ENCODE measurements at places on chromosomes 6 and 20.

DNA sequence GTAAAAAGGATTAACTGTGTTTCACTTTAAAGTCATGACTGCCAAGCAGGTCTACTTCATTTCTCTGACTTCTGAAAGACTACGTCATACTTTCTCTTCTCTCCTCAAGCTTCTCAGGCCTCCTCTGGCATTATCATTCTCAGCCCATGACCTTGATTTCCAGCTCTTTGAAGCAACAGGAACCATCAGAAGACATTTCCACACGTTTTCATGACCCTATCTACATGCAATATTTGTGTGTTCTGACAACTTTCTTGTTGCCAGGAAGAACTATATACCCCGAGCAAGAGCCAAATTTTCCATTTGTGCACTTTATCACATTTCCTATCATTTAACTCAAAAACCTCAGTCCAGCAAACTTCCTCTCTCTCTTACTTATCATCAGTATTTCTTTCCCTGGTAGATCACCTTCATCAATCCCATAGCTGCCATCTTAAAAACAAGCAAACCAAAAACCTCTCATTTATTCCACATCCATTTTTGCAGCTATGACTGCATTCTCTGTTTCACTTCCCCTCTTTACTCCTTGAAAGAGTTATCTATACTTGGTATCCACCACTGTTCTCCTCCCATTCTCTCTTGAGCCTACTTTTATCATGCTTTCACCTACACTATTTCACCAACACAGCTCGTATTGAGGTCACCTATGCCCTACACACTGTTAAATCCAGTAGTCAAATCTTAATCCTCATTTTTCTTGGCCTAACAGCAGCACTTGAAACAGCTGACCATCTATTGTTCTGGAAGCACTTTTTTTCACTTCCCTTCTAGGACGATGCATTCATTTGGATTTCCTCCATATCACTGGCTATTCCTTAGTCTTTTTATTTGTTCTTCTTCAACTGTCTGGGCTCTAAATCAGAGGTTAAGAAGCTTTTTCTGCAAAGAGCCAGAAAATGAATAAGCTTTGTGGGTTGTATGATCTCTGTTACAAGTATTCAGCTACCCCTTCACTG, 47.1 kb downstream of the STX7 start:
- DNase-seq: no peak

DNA sequence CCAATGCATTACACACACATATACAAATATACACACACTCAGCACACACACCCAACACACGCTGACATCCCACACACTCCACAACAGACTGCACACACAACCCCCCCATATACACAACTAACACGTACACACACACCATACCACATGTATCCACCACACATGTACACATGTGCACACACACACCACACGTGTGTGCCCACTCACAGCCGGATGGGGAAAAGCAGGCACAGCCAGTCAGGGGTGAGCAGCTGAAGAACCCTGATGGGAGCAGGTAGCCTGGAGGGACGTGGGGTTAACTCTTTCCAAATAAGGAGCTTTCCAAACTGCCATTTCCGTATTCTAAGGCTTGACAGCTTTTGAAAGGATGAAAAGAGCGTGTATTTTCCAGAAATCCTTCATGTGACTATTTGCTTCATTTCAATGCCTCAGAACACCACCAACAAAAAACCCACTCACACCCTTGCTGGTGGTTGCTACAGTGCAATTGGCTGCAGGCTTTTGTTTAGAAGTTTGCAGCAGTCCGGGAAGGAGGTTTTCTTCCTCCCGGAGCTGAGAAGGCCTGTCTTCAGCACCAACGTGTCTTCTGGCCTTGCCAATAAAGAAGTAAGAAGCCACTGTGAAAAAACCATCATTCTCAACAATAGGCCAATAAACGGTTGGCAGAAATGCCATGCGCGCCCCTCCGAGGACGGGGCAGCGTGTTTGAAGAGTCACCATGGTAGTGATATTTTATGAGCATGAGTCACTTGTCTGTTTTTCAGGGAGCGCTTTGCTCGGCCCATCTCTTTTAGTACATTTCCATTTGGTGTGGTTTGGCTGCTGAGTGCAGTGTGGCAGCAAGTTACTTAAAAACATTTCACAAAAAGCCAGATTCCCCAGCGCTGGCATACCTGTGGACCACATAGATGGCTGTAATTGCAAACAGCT, 131.3 kb upstream of the GMDS start:
- DNase-seq: peak; percentile 62

GRCh38 chr20:41533537-41534136, 84.5 kb downstream of the CHD6 start:
- no peak for DNase-seq

DNA sequence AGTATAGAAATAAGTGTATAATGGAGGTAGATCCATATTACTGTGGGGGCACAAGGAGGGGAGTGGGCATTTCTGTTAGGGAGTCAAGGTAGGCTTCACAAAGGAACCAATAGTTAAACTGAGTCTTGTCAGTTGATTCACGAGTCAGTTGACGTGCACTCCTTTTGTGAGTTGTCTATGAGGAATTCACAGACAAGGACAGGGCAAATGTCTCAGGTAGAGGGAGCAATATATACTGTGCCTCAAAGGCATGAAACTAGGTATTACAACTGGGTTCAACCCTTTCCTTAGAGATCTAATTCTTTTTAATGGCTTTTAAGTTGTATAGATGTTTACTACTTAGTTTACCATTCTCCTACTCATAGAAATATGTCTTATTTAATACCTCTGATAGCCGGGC, 11.0 kb downstream of the TMEM14C start:
- DNase-seq: no peak

- DNase-seq: no peak
Observed at GRCh38 chr6:106981926-106982325, 7.4 kb upstream of the CD24 start.

GRCh38 chr6:170056278-170056711, 234.6 kb downstream of the DLL1 start:
- DNase-seq: no peak

- no peak for DNase-seq
Observed at GRCh38 chr20:35871259-35871771, 83.0 kb downstream of the SCAND1 start.

DNA sequence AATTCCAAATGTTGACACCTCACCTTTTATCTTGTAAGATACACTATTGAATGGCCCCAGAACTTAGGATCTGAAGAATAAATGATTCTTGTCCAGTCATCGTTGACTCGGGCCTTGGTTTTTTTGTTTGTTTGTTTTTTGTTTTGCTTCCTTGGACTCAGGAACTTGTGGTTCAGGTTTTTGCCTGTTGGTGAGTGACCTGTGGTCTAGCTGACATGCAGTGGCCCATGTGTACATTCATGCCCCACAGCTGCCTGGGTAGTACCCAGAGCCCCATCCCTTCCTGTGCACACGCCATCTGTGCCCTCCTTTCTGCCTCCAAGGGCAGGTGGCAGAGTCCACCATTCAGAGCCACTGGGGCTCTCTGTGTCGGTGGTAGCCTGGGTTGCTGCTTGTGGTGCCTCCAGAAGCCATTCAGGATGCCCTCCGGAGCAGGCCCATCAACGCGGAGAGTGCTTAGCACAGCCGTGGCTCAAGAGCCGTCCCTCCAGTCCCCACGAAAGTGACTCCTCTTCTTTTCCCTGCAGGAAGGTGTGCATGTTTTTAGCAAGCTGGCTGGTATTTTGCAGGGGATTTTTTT, 85.9 kb downstream of the SYNJ2 start:
- DNase-seq: no peak

GRCh38 chr6:29479560-29479959, 8.2 kb downstream of the MAS1L start:
- DNase-seq: no peak

DNA sequence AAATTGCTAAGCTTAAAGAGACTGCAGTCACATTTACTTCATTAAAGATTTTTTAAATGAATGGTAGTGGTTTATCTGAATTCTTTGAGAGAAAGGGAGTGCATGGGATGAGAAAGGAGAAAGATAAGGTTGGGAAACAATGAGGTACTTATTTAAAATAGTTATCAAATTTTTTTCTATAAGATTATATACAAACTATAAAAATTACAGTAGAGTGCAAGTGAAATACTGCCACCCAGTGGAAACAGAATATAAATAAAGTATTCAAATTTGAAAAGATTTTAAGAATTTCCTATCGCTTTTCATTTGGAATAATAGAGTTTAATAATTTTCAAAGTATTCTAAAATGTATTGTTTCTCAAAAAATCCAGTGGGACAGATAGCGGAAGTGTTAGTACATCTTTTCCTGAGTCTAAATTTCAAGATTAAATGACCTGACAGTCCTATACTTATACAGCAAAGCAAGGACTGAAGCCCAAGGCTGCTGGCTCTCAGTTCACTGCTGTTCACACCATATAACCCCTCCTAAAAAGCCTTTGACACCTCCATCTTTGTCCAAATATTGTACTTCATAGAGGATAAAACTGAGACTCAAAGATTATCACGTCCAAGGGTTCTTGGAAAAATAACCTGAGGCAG, 31.1 kb downstream of the EPM2A start:
- DNase-seq: no peak

- DNase-seq: no peak
Observed at GRCh38 chr20:19777315-19777714, 19.3 kb downstream of the RIN2 start.

DNA sequence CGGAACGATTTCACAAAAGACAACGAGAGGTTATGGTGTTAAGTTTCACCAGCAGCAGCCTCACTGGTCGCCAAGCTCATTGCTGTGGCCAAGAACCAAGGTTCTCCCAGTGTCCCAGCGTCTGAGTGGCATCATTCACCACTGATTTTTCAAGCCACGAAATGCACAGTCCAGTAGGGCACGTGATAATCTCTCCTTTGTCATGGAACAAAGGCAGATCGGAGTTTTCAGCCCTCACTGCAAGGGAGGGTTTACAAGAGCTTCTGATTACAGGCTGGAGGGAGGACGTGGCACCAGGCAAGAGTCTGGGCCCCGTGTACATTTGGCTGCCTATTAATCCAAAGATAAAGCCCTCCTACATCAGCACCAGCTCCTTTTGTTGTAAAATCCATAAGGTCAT, 2.0 kb downstream of the CD24 start:
- DNase-seq: no peak

DNA sequence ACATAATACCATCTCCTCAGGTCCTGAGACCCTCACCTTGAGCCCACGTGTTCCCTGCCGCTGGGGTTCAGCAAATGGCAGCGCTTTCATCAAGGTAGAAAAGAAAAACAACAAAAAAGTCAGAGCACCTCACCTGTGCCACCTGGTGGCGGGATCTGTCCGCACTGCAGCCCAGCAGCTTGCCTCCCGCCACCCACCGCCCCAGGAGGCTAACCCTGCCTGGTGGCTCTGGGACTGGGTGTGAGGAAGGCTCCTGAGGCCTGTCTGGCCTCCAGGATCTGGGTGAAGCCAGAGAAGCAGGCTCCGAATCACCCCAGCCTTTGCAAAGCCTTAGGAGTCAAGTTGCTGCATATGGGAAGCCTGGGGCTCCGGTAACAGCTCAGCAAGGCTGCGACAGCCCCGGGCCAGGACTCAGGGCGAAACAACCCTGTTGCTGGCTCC, 270.8 kb downstream of the BMP7 start:
- no peak for DNase-seq

- DNase-seq: no peak
Observed at GRCh38 chr6:25171301-25171700, 107.9 kb upstream of the CARMIL1 start.

DNA sequence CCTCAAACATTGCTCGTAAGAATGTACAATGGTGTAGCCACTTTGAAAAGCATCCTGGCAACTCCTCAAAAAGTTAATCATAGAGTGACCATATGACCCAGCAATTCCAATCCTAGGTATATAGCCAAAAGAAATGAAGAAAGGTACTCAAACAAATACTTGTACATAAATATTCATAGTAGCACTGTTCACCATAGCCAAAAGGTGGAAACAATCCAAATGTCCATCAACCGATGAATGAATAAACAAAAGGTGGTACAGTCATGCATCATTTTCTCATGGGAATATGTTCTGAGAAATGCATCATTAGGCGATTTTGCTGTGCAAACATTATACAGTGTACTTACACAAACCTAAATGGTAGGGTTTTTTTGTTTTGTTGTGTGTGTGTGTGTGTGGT, 74.4 kb upstream of the TBC1D7 start:
- no peak for DNase-seq

GRCh38 chr6:149456311-149457021, 28.3 kb downstream of the ZC3H12D start:
- no peak for DNase-seq

DNA sequence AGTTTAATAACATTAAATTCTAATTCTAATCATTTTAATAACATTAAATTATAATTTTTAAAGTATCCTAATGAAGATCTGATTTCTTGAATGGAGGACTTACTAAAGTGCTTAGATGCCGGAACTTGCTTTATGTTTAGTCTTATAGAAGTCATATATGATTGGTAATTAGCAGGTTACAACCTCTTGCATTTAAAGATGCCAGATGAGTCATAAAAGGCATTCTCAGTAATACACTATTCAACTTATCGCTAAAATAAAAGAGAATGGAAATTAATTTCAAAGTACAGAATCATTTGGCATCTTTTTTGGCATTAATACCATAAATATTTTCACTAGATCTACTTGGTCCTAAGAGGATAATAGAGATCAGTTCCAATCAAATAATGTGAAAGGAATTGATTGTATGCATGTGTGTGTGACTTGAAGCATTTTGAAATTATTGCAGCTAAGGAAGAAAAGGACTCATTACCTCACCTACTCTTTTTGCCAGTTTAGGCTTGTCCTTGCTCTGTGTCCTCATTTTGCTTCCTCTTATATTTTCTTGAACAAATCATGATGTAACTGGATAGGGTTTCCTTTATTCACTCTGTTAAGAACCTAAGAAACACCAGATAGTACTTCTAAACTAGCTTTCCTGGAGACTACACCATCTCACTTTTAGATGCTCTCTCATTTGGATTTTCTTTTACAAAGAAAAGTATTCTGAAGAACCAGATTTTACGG, 2.7 kb downstream of the COL21A1 start:
- DNase-seq: no peak

DNA sequence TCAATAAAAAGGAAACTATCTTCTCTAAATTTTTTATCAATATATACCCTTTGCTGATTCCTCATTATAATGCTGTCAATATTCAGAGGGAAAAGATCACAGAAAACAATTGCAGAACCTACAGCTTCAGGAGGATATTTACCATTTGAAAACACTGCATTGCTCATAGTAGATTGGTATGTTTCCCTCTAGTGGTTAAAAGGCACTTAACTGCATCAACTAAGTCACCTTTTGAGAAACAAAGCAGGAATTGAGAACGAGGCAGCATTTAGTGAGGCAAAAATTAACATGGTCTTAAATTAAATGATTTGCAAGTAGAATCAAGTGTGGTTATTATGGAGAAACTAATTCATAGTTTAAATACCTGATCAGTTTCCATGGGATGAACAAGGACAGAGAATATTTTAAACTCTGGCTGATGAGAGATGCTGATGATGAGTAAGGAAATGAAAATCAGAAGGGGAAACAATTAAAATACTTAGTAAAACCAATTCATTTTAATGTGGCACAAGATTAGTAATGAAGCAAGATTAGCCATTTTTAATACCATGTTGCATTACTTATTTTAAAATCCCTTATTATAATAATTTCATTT, 642.1 kb downstream of the EPHA7 start:
- DNase-seq: no peak

Measured in H54 (cell line).